Naive thymus-derived CD8-positive, alpha-beta T cell (primary cell): ENCODE measurements at places on chromosomes 3 and 15. TPM values are rescaled to one million over a fixed set of nuclear protein-coding genes. Genes with fewer than 3 reads are reported as not detected.

- H3K4me3 ChIP-seq = no peak overlapping the region
- no peaks in the 10 kb centered on the region for H3K4me1 ChIP-seq
- H3K27ac ChIP-seq = no peak overlapping the region
- no peaks in the 10 kb centered on the region for H3K36me3 ChIP-seq
Measured at GRCh38 chr3:107508331-107508730, 14.4 kb upstream of the BBX start.

- H3K36me3 ChIP-seq = no peaks in the 10 kb centered on the region
- H3K4me3 ChIP-seq = no peak overlapping the region
- no peak overlapping the region for H3K27ac ChIP-seq
- no peak for DNase-seq
- peaks cover 10% of the 10 kb centered on the region for H3K4me1 ChIP-seq
Measured at GRCh38 chr15:91517491-91518200, 335.9 kb upstream of the SLCO3A1 start.

DNA sequence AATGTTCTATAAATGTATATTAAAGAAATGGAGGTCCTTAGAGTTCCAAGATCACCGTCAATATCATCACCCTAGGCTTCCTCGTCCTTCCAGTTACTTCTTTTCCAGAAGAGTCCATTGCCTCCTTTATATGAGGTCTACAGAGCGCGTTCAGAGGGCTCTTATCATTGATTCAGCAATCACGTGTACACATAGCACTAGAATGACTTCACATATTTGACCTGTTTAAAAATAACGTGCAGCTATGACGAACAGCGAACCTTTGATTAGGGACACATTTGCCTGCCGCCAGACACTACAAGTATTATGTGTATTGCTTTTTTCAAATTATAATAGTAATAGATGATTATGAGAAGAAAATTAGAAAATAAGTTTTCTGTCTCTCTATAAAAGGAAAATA is 26.0 kb downstream of the IGF1R start:
- DNase-seq = no peak
- H3K4me1 ChIP-seq = peaks cover 27% of the 10 kb centered on the region
- no peak overlapping the region for H3K4me3 ChIP-seq
- H3K27ac ChIP-seq = no peak overlapping the region
- H3K36me3 ChIP-seq = no peaks in the 10 kb centered on the region

DNA sequence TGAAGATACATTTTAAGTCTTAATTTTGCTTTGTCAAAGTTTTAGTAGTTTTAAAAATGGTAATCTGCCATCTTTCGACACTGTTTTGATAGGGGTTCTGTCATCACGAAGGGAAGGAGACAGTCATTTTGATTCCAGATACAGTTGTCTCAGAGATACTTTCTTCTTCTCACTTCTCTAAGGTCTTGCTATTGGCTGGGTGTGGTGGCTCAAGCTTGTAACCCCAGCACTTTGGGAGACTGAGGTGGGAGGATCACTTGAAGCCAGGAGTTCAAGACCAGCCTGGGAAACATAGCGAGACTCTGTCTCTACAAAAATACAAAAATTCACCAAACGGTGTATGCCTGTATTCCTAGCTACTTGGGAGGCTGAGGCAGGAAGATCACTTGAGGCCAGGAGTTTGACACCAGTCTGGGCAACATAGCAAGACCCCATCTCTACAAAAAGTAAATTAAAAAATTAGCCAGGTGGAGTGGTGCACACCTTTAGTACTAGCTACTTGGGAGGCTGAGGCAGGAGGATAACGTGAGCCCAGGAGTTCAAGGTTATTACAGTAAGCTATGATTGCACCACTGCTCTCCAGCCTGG is 3.3 kb downstream of the RAB8B start:
- H3K36me3 ChIP-seq = no peaks in the 10 kb centered on the region
- peaks cover 76% of the 10 kb centered on the region for H3K4me1 ChIP-seq
- H3K27ac ChIP-seq = peak overlapping the region; percentile 90
- peak overlapping the region; percentile 92 for H3K4me3 ChIP-seq
- no peaks in the 10 kb centered on the region for H3K27me3 ChIP-seq
- DNase-seq = no peak

- DNase-seq = no peak
- H3K27ac ChIP-seq = no peak overlapping the region
- H3K36me3 ChIP-seq = peaks cover 18% of the 10 kb centered on the region
Measured at GRCh38 chr3:103693831-103694230, 1259.0 kb downstream of the ZPLD1 start.

DNA sequence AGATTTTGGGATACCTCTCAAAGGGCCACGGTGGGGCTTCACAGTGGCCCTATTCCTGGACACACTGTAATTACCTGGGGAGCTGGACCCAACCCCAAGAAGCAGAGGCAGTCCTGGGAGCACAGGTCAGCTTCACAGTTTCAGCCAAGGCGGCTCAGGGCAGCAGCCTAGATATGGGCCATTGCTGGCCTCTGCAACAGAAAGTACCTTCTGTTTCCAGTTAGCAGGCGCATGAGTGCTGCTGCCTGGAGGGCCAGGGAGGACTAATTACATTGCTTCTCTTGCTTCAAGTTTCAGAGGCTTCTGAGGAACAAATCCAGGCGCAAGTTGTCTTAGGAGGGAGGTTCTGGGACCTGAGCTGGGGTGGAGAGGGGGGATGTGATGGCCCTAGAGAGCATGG is 13.5 kb upstream of the DUSP7 start:
- no peaks in the 10 kb centered on the region for H3K27me3 ChIP-seq
- DNase-seq = no peak
- H3K36me3 ChIP-seq = no peaks in the 10 kb centered on the region
- H3K4me3 ChIP-seq = no peak overlapping the region
- H3K27ac ChIP-seq = no peak overlapping the region

GRCh38 chr3:12875857-12876836 is 34.8 kb upstream of the RPL32 start:
- no peaks in the 10 kb centered on the region for H3K36me3 ChIP-seq
- H3K27me3 ChIP-seq = peaks cover 6% of the 10 kb centered on the region
- H3K4me3 ChIP-seq = no peak overlapping the region
- DNase-seq = peak; percentile 21
- H3K4me1 ChIP-seq = no peaks in the 10 kb centered on the region

GRCh38 chr15:50800715-50801114 is 35.2 kb upstream of the SPPL2A start:
- H3K4me3 ChIP-seq = no peak overlapping the region
- H3K27ac ChIP-seq = no peak overlapping the region
- no peaks in the 10 kb centered on the region for H3K27me3 ChIP-seq
- no peak for DNase-seq
- H3K4me1 ChIP-seq = no peaks in the 10 kb centered on the region

DNA sequence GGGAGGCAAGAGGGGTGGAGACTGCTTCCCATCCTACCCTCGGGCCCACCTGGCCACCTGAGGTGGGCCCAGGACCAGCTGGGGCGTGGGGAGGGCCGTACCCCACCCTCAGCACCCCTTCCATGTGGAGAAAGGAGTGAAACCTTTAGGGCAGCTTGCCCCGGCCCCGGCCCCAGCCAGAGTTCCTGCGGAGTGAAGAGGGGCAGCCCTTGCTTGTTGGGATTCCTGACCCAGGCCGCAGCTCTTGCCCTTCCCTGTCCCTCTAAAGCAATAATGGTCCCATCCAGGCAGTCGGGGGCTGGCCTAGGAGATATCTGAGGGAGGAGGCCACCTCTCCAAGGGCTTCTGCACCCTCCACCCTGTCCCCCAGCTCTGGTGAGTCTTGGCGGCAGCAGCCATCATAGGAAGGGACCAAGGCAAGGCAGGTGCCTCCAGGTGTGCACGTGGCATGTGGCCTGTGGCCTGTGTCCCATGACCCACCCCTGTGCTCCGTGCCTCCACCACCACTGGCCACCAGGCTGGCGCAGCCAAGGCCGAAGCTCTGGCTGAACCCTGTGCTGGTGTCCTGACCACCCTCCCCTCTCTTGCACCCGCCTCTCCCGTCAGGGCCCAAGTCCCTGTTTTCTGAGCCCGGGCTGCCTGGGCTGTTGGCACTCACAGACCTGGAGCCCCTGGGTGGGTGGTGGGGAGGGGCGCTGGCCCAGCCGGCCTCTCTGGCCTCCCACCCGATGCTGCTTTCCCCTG is 2.2 kb upstream of the FES start:
- H3K4me1 ChIP-seq = peaks cover 13% of the 10 kb centered on the region
- no peak overlapping the region for H3K4me3 ChIP-seq
- peaks cover 4% of the 10 kb centered on the region for H3K27me3 ChIP-seq
- H3K36me3 ChIP-seq = no peaks in the 10 kb centered on the region

DNA sequence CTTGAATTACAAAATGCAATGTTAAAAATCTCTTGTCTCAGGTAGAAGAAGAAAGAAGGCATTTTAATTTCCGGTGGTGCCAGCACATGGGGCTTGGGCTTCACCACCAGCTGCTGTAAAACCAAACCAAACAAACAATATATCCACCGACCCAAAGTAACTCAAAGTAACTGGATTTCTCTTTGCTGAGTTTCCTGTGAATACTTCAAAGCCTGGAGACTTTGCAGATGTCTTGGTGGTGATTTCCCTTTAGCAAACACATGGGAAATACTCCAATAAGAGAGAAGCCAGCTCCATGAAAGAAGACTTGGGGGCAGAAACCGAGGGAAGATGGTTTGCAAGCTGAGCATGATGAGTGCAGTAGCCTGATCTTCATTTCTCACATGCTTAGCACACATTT is 62.6 kb downstream of the EIF4E3 start:
- peak overlapping the region; percentile 61 for H3K27ac ChIP-seq
- no peak for DNase-seq
- peaks cover 32% of the 10 kb centered on the region for H3K4me1 ChIP-seq
- peaks cover 23% of the 10 kb centered on the region for H3K36me3 ChIP-seq
- H3K4me3 ChIP-seq = no peak overlapping the region
- H3K27me3 ChIP-seq = no peaks in the 10 kb centered on the region

DNA sequence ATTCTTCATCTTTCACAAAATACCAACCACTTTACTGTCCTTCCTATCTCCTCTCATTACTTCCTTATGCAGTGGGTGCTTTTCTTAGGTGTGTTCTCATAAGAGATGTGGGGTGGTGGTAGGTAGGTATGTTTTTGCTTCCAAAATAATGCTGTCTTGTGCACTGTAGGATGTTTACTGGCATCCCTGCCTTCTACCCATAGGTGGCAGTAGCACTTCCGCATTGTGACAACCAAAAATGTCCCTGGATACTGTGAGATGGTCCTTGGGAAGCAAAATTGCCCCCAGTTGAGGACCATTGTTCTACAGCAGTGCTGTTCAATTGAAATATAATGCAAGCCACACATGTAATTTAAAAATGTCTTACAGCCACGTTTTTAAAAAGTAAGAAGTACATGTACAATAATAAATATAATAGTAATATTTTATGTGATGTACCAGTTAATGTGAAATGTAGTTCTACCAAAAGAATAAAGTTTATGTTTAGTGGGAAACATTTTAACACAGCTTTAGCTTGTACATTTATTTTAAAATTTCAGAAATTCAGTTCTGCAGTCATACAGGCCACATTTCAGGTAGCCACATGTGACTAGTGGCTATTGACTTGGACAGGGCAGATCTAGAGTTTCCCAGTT is 75.2 kb downstream of the NEO1 start:
- no peaks in the 10 kb centered on the region for H3K4me1 ChIP-seq
- peaks cover 7% of the 10 kb centered on the region for H3K27me3 ChIP-seq
- peaks cover 10% of the 10 kb centered on the region for H3K36me3 ChIP-seq
- H3K27ac ChIP-seq = no peak overlapping the region
- no peak for DNase-seq
- no peak overlapping the region for H3K4me3 ChIP-seq

DNA sequence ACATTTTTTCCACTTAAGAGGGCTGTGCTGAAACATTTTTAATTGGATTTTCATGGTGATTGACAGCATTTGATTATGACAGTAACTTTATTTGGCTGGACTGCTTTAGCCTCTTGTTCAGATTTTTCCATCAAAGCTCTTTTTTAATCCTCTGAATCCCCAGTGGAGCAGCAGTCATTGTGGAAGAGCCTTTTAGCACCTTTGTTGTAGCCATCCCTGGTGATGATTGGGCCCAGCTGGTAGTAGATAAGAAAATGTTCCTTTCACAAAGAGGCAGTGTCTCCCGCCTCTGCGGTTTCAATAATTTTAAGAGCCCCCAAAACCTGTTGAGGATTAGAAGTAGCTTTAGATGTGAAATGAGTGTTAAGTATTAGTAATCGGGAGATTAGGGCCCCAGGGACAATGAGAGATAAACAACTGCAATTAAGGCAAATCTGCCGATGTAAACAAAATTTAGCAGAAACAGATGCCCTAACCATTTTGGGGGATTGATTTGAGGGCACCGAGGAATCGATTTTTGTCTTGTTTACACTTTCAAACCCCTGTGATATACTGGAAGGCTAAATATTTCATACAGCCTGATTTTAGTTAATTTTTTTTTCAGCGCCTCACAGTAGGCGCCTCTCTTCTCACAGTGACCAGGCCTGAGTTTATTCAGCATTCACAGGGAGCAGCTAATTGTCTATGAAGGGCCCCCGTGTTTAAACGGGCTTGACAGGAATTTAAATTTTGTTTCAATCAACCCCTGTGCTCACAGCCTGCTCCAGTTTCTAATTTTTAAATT is 43.2 kb upstream of the SKOR1 start:
- H3K4me1 ChIP-seq = peaks cover 57% of the 10 kb centered on the region
- H3K27me3 ChIP-seq = no peaks in the 10 kb centered on the region
- no peaks in the 10 kb centered on the region for H3K36me3 ChIP-seq
- DNase-seq = no peak
- H3K4me3 ChIP-seq = no peak overlapping the region
- H3K27ac ChIP-seq = no peak overlapping the region

TGM4 gene
- not detected for total RNA-seq

SPATA12 gene
- total RNA-seq = not detected

ECE2 gene
- not detected for total RNA-seq

ZNF502 gene
- 6.1 TPM for total RNA-seq

OTOL1 gene
- not detected for total RNA-seq

FILIP1L gene
- total RNA-seq = 0.14 TPM

CSPG5 gene
- total RNA-seq = 0.33 TPM
